ENCODE measurements at places on chromosomes 1 and 21. TPM values are rescaled to one million over a fixed set of nuclear protein-coding genes. Genes with fewer than 3 reads are reported as not detected.

The JAM2 gene
- 2.6 TPM for total RNA-seq

The LIPI gene
- not detected for total RNA-seq

The DUSP23 gene
- total RNA-seq, result 25.0 TPM

The TACSTD2 gene
- 1.5 TPM for total RNA-seq

- DNase-seq, result no peak
Observed at GRCh38 chr1:204286831-204287421, 72.8 kb downstream of the PLEKHA6 start.

- DNase-seq, result no peak
Observed at GRCh38 chr1:41720861-41721410, 197.8 kb downstream of the HIVEP3 start.

DNA sequence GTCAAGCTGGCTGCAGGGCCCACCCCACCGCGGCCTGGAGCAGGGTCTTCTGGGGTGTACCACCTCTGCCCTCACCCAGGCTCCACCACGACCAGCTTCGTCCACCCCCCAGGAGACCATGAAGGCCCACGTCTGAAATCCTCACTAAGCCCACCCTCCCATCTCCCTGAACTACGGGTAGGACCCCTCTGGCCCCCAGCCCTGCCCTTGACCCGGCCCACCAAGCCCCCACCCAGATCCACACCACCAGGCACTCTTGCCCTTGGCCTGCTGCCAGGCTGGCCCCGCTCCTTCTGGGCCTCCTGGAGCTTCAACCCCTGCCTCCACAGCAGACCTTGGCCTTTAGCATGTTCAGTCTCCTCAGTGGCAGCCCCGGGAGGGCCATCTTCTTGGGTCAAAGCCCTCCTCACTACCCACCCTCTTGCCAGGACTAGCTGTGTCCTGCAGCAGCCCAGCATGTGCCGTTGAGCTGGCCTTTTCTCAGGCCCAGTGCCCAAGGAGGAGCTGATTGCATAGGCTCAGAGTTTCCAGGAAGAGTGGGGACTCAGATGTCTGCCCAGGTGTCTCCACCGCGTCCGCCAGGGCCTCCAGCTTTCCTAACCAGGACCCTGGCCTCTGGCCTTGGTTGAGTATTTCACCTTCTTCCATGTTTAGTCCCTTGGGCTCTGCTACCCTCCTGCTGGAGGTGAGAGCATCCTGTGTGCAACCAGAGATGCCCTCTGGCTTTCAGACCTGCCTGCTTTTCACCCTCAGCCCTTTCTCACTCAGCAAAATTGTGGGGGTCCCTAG is 17.7 kb upstream of the SAMD11 start:
- DNase-seq, result peak; percentile 24

The PIGM gene
- 5.9 TPM for total RNA-seq

GRCh38 chr1:44433209-44433608 is 28.2 kb downstream of the RNF220 start:
- DNase-seq, result no peak

DNA sequence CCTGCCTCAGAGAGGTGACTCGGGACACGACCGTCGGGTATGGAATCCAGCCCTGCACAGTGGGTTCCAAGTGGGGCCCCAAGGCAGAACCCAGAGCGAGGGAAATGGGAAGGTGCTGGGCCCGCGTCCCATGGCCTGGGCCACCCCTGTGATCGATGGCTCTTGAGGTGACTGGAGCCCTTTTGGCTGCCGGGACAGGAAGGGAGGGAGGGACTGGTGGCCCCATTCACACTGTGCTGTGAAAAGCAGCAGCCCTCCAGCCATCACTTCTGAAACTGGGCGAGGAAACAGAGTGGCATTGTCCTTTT is 110.4 kb upstream of the IFFO2 start:
- no peak for DNase-seq

GRCh38 chr1:241934201-241934848 is 23.2 kb upstream of the BECN2 start:
- DNase-seq, result peak; percentile 77

DNA sequence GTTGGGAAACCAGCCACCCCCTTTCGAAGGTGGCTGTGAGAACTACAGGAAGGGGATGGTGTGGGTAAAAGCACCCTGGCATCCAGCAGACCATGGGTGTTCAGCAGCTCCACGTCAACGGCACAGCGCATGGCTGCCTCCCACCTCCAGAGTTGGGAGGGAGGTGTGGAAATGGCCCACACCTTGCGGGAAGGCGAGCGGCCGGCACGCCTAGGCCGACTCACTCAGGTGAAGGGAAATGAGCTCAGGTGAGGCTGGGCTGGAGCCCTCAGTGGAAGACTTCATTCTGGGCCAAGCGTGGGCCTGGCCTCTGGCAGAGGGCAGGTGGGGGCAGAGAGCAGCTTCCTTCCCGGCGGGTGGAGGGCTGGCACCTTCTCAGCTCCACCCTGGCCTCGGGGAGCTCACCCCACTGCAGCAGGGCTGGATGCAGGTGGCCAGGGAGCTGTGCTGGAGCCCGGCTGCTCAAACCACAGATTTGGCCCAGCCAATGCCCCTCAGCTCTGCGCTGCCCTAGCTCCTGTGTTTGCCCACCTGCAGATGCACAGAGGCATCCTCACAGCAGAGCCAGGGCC is 24.8 kb upstream of the ALDH4A1 start:
- no peak for DNase-seq

DNA sequence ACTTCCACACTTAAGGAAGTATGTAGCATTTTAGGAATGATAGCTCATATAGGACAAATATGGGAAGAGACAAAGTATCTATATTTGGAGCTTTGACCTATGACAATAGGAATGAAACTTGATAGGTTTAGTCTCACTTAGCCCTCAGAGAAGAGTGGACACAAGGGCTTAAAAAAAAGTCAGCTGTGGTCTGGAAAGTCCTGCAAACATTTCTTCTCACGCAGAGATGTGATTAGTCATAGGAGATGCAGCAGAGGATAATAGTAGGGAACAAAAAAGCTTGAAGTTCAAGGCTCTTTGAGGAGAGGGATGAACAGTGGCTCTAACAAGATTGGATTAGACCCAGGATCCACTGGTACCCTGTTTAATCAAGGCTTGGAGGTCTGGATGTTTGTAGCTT is 14.8 kb upstream of the RNF220 start:
- no peak for DNase-seq

- DNase-seq, result no peak
Observed at GRCh38 chr21:33648555-33648954, 6.3 kb downstream of the ITSN1 start.

DNA sequence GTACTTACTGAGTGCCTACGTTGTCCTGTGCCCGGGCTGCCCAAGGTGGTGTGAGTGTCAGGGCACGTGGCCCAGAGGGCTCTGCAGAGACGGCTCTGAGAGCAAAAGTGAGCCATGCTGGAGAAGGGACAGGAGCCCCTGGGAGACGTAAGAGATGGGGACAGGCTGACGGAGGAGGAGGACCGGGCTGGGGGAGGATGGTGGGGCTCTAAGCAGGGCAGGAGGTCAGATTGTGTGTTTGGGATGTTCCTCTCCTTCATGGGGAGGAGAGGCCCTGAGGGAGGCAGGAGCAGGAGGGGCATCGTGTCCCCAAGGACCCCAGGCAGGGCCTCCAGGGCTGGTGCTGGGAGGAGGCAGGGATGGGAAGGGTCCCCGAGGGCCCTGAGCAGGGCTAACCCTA is 158.9 kb downstream of the PCBP3 start:
- DNase-seq, result no peak

- DNase-seq, result no peak
Observed at GRCh38 chr1:87513255-87513654, 184.6 kb downstream of the LMO4 start.

The ANXA9 gene
- 0.81 TPM for total RNA-seq

The CSMD2 gene
- total RNA-seq, result 5.2 TPM

The TMEM54 gene
- total RNA-seq, result 17.2 TPM

The MAP3K21 gene
- 11.6 TPM for total RNA-seq

The COQ8A gene
- 25.8 TPM for total RNA-seq

The STPG1 gene
- total RNA-seq, result 8.3 TPM

GRCh38 chr1:14625572-14625971 is 27.1 kb downstream of the KAZN start:
- DNase-seq, result no peak

The ARMH1 gene
- 0.68 TPM for total RNA-seq

The TFF2 gene
- not detected for total RNA-seq

DNA sequence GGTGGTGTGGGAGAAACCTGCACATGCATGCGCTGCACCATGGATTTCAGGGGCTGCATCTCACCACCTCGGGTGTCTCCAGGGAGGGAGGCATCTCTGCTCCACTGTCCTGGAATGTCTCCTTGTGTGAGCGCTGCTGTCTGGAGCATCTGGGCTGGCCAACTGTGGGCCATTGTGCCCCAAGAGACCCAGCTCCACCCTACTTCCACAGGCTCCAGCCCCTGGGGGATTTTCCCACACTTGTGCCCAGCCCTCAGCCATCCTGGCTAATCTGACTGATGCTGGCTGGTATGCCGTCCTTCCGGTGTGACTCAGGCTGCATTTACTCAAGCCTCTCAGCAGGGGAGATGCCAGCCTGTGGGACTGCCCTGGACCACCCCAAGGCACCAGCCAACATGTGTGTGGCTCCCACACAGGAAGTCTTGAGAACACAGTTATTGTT is 62.0 kb downstream of the TRIM11 start:
- DNase-seq, result no peak

- no peak for DNase-seq
Observed at GRCh38 chr21:15063081-15063813, 1.6 kb downstream of the NRIP1 start.

DNA sequence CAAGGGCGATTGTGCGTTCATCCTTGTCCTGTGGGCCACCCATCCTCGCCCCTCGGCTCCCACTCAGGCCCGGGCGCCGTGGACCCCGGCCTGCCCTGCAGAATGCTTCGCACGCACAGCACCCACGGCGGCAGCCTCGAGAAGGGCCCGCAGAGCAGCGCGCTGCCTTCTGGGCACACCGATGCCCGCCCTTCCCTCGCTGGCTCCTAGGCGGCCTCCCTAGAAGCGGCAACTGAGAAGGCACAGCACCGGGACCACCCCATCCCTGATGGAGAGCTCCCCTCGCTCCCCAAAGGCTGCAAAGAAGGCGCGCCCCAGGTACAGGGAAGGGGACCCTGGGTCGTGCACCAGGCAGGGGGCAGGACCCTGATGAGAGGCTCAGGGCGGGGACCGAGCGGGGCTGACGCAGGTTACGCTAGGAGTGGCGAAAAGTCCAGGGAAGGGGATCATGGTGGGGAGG is 971 bp downstream of the CAPZB start:
- peak; percentile 48 for DNase-seq

The TINAGL1 gene
- total RNA-seq, result 2.5 TPM

DNA sequence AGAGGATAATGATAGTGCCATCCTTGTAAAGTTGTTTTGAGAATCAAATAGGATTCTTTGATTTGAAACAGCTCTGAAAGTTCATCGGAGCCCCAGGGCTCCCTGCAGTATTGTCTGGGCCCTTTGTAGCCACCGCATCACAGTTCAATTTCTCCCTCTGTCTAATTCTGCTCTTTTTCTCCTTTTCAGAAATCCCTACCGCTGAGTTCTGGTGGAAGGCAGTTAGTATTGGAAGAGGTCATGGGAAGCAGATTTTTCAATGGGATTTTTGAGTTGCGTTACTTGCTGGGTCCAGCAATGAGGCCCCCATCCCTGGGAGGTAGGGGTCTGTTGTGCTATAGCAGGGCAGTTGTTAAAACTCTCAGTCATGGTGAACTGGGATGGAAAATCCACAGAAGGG is 101.0 kb upstream of the DISP3 start:
- no peak for DNase-seq

The OR2G6 gene
- total RNA-seq, result not detected

DNA sequence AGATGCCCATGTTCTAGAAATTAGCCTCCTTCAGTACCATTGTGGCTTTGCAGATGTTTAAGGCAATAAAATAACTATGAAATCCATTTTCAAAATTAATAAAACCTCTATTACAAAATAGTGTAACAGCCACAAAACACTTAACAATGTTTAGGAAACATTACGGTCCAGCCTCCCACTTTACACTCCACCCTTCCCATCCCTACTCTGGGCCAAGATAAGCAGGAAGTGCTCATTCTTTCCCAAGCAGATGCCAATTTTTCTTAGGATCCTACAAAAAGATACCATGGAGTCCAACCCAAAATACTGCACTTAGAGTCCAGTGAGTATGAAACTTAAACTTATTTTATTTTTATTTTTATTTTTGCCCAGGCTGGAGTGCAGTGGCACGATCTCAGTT is 150.8 kb downstream of the NR5A2 start:
- no peak for DNase-seq

DNA sequence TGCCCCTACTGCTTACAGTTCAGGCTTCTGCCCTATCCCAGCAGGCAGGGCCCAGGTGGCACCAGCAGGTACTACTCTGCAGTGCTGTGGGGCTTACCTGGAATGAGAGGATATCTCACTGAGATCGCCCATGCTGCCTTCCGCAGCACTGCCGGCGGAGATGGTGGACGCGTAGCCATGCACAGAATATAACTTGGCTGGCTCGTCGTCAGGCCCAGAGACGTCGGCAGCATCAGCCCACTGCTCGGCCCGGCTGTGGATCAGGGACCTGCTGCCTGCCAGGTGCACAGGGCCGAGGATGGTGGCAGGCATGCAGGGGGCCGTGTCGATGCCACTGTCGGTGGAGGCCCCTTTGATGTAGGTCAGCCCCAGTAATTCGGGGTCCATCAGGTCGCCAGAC is 190.9 kb downstream of the SIPA1L2 start:
- no peak for DNase-seq

- DNase-seq, result no peak
Observed at GRCh38 chr21:20603236-20603635, 395.0 kb upstream of the NCAM2 start.

- DNase-seq, result no peak
Observed at GRCh38 chr1:173549813-173550212, 53.1 kb downstream of the SLC9C2 start.
